ENCODE measurements at places on chromosomes 1 and 21.

DNA sequence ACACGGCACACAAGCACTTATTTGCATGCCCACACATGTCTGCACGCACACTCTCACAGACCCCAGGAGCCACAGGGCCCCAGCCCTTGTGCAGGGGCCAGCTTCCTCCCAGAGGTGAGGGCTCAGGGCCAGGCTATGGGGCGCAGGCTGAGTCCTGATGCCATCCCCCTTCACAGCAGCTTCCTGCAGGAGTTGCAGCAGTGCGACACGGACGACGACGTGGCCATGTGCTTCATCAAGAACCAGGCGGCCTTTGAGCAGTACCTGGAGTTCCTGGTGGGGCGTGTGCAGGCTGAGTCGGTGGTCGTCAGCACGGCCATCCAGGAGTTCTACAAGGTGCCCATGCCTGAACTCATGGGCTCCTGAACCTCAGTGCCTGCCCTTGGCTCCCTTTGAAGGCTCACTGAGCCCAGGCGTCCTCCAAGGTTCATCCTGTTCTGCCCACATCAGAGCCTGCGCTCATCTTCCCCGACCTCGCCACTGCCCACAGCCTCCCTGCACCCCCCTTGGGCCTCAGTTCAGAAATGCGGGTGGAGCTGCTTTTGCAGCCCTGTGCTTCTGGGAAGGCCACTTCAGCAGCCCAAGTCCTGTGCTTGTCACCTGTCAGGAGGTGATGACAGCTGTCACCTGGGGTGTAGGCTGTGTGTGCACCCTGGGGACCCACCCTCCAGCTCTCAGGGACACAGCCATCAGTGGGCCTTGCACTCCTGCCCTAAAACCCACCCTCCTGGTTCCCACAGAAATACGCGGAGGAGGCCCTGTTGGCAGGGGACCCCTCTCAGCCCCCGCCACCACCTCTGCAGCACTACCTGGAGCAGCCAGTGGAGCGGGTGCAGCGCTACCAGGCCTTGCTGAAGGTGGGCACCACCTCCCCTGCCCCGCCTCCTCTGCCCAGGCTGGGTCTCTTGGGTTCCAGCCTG lies 66.6 kb downstream of the TRIM11 start:
- DNase-seq: no peak

GRCh38 chr1:236137285-236137852 lies 5.0 kb upstream of the GPR137B start:
- no peak for DNase-seq

GRCh38 chr1:214791961-214792360 lies 189.0 kb downstream of the CENPF start:
- peak; percentile 15 for DNase-seq

DNA sequence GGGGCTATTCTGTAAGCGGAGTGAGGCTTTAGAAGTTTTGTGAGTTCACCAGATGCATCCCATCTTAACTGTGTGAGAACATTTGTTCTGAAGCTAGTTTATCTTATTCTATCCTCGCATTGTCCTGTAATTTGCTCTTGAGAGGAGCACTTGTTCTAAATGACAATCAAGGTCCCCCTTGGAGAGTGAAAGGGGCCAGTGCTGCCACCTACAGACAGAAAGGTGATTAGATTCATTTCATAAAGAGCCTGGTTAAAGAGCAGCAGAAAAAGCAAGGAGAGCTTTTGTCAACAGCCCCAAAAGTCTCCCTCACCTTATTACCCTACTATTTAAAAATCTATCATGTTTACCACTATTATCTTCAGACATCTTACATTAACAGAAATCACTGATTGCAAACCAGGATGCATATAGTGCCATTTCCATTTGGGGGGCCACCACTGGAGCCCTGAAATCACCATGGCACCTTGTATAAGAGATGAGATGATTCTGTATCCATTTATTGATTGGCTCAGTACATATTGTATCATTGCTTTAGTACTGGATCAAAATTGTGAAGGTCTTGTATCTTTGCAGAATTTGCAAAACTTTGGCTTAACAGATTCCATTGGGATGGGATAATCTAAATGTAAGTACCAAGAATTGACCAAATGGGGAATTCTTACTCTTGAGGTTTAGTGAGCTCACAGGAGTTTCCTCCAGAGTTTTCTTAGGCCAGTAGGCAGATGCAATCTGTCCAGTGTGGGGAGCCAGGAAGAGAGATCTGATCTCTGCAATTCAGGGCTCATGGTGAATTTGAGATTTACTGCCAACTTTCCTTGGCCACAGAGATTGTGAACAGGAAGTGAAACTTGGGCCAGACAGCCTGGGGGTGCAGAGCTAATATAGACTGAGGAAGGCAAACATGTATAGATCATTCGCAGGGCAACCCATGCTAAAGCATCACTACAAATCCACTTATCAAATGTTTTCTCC lies 64.3 kb upstream of the TRABD2B start:
- DNase-seq: peak; percentile 35

DNA sequence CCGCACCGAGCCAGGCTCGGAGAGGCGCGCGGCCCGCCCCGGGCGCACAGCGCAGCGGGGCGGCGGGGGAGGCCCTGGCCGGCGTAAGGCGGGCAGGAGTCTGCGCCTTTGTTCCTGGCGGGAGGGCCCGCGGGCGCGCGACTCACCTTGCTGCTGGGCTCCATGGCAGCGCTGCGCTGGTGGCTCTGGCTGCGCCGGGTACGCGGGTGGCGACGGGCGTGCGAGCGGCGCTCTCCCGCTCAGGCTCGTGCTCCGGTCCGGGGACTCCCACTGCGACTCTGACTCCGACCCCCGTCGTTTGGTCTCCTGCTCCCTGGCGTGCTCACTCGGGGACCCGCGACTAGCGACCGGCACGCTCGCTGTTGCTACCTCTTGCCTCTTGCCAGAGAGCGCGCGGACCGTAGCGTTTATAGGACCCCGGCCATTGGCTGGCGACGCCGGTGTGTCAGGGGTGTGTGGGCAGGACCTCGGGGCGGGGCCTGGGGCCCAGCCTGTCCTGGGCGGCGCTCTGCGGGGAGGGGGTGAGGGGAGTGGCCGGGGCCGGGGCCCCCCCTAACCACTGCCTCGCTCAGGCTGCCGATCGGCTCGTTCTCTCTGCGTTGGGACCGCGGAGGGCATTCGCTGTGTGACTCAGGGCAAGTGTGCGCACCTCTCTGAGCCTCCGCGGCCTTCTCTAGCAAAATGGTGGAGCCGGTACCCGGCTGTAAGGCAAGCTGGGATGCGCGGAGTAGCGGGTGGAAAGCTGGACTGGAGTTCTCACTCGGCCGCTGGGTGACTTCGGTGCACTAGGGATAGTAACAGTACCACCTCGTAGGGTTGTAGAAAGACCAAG lies at the start of gene SLC2A1:
SLC2A1 (minus strand) TSS at position 381 of the 832 bp plus-strand sequence; CDS start at position 164, 217 bp downstream.
- DNase-seq: peak; percentile 96

DNA sequence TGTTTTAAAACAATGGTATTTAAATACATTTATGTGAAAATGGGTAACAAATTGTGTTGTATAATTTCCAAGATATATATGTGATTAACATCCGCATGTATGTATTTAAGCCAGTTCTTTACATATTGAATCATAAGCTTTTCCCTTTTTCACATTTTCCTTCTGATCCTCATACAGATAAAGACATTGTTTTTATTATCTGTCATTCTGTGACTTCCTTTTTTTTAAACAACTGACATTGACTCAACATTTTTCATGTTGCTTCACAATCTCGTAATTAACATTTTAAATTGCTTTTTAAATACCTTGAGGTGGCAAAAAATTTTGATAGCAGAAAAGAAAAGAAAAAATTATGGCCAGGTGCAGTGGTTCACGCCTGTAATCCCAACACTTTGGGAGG lies 1.4 kb downstream of the STXBP3 start:
- DNase-seq: no peak

DNA sequence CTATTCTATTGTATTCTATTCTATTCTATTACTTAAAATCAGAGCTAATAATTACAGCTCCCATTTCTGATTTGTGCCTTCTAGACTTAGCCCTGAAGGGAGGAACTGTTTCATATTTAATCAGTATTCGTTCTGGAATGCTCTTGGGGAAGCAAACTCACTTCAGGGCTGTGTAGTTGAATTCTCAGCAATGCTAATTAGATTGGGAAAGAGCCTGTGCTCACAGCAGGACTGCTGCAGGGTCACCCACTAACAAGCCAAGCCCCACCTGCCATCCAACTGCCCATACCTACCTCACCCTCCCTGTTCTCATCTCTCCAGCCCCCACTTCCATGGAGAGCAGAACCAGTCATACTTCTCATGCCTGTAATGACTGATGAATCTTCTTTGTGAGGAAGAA lies 464.2 kb downstream of the PTPRU start:
- DNase-seq: no peak

- no peak for DNase-seq
Measured at GRCh38 chr1:64846573-64847430, 101.9 kb downstream of the RAVER2 start.

DNA sequence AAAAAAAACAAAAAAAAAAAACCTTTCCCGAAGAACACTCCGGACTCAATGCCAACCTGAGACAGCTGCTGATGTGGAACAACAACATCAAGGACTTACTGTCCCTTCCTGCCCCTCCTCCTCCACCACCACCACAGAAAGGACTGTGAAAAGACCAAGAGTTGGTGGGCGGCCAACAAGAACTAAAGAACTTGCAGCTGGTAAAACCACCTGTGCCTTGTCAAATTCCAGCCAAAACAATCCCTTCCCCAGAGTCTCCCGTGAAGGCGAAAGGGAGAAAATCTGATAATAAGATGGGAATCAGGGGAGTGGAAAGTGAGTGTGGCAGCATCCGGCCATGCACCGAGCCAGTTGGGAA lies 88.9 kb downstream of the PROX1 start:
- DNase-seq: no peak

DNA sequence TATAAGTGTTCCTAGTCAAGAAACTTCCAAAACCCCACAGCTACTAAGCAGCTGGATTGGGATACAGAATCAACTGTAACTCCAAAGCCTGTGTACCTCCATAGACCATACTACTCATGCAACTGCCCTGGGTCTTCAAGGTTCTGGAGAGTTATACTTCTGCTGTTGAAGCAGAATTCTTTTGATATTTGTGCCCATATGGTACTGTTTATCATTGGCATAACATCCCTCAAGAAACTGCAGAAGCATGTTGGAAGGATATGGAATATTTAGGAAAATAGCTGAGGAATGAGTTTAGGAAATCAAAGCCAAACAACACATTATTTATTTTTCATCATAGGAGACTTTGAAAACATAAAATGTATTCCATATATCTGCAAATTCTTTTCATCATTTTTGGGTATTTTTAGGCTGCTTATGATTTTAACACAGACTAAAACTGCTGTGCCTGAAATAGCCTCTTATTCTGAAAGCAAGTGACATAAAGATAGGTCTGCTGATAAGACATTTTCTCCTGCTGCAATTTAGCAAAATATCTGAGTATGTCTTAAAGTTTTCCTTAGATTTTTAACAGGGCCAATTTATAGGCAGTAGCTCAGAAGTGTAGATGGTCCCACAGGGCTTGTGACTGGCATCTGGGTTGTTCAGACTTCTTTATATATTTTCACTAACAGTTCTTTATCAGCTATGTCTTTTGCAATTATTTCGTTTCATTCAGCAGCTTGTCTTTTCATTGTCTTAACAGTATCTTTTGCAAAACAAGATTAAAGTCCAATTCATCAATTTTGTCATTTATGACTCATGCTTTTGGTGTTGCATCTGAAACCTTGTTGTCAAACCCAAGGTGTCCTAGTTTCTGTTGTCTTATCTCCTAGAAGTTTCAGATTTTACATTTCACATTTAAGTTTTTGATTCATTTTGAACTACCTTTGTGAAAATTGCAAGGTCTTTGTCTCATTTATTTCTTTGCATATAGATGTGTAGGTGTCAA lies 41.1 kb upstream of the ZNF124 start:
- DNase-seq: no peak
